ENCODE measurements at places on chromosomes 6 and 20.

- DNase-seq: no peak
Measured at GRCh38 chr6:56168596-56168995, 78.8 kb downstream of the COL21A1 start.

- DNase-seq: no peak
Measured at GRCh38 chr20:19530006-19530405, 228.1 kb upstream of the RIN2 start.

DNA sequence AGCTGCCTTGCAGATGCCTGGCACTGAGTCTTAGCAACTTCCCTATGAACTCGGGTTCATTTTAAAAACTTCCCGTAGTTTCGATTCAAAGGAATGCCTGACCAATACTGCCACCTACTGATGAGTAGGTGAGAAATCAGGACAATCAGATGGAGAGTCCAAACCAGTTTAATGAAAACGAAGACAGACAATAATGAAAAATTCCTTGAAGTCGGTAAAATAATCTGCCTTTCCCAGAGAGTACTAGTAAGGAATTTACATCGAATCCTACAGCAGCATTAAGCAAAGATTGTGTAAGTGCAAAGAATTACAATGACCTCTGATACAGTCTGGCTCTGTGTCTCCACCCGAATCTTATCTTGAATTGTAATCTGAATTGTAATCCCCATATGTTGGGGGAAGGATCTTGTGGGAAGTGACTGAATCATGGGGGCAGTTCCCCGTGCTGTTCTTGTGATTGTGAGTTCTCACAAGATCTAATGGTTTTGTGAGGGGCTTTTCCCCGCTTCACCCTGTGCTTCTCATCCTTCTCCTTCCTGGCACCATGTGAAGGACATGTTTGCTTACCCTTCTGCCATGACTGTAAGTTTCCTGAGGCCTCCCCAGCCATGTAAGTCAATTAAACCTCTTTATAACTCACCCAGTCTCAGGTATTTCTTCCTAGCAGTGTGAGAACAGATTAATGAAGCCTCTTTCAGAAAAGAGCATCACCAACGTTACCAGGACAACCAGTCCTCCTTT lies 134.4 kb downstream of the ARHGAP18 start:
- DNase-seq: no peak

- no peak for DNase-seq
Measured at GRCh38 chr6:116536216-116536621, 9.3 kb downstream of the TRAPPC3L start.

DNA sequence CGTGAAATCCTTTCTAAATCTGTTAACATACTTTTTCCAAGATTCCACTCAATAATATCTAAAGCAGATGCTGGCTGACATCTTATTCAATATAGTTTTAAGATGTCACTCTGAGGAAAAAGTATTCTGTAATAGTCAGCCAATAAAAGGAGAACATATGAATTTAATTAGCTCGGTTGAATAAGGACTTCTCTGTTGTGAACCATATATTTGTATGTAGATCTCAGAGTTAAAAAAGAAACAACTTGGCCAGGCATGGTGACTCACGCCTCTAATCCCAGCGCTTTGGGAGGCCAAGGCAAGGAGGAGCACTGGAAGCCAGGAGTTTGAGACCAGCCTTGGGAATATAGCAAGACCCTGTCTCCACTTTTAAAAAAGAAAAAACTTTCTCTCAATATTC lies 7.4 kb upstream of the CD24 start:
- DNase-seq: peak; percentile 52

GRCh38 chr20:4491643-4492042 lies 230.1 kb upstream of the PRND start:
- DNase-seq: no peak

- DNase-seq: no peak
Measured at GRCh38 chr6:131251590-131252199, 116.4 kb downstream of the AKAP7 start.

- DNase-seq: no peak
Measured at GRCh38 chr6:89118931-89119330, 1.1 kb upstream of the SRSF12 start.

GRCh38 chr20:53129563-53129962 lies 157.4 kb downstream of the TSHZ2 start:
- DNase-seq: no peak

- no peak for DNase-seq
Measured at GRCh38 chr6:46509063-46509462, 17.8 kb upstream of the RCAN2 start.

DNA sequence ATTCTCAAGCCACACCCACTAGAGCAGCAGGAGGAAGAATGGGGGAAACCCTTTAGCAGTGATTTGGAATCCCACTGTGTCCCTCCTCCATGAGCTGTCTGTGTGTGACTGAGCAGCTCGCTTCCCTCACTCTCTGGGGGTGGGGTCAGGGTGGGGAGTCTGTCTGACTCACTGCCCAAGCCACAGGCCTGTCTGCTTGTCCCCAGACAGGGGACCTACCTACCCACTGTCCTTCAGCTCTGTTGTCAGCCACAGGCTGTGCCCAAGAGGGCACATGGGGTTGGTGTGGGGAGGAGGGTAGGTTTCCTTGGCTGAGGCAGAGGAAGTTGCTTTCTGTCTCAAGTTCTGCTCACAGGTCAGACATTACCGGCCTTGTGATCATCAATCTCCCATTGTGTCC lies 127.0 kb downstream of the MAFB start:
- peak; percentile 38 for DNase-seq
